Cardiac fibroblast (primary cell): ENCODE measurements at places on chromosomes 12 and 14.

DNA sequence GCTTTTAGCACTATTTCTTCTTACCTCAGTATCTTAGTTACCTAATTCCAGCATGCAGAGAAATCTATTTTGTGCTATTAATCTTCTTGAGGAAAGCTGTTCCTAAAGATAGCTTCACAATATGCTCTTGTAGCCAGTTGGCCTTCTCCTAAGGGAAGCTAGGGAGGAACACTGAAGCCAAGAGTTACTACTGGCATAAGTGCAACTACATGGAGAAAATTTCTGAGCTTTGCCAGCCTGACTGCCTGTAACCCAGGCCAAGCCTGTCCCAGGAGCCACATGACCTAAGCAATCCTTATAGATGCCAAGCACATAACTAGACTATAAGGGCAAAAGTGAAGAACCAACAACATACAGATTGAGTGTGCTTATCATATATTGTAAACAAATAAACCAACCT is 890.2 kb downstream of the FLRT2 start:
- no peak for DNase-seq

- no peak for DNase-seq
Measured at GRCh38 chr14:44317441-44317746, 189.7 kb downstream of the FSCB start.

DNA sequence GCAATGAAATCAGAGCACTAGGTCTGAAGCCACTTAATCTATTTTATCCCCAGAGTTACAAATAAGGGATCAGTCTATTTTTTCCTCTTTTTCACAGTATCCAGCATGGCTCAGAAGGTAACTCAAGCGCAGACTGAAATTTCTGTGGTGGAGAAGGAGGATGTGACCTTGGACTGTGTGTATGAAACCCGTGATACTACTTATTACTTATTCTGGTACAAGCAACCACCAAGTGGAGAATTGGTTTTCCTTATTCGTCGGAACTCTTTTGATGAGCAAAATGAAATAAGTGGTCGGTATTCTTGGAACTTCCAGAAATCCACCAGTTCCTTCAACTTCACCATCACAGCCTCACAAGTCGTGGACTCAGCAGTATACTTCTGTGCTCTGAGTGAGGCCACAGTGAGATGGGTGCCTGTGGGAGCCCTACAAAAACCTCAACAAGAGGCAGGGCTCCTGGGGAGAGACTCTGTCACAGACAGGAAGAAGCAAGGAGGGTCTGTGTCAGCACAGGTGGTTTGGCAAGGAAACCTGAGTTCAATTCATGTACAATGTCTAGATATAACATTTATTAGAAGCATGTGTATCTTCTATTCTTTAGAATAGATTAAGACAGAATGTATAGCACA is 334.3 kb upstream of the OR4E1 start:
- no peak for DNase-seq

DNA sequence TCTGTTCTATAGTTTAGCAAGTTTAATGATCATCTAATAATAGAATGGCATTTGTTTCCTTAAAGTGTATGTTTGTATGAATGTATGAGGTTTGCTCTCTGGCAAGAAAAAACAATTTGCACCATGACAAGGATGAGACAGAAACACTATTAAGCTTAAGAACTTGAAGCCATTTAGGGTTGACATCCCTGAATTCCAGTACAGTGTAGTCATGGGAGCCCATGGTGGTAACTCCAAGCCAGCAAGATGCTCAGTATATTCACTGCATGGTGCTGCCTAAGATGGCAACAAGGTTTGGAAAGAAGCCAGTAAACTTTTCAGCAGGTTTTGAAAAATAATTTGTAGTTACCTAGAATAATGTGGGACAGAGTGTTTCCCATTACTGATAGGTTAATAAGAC is 158.6 kb downstream of the PRIMA1 start:
- no peak for DNase-seq

DNA sequence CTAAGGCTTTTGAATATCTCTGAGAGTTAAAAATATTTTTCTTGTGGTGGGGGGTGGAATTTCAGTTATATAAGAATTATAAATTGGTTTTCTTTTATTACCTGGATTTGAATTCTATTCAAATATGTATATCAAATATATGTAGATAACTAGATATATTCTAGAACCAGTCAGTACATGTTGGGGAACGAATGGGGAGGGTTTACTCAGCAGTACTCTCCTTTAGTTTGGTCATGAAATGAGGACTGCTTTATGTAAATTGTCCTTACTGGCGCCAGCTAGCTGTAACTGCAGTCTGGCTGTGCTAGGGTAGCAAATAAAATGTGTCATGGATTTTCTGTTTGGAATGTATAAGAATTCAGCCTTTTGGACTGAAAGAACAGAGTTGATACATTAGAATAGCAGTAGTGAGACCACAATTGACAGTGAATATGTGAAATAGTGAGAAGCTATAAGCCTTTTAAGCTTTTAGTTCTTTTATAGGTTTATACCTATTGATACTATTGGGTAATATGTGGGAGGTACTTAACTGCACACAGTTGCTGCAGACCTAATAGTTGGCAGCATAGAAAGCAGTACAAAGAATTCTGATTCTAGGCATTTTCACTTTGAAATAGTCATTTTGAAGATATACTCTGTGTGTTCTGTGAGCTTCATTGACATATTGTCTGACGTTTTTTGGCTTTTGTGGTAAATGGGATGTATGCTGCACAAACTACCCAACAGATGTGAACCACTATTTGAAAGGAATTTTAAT is 29.0 kb downstream of the ATF7IP start:
- DNase-seq: peak; percentile 86

DNA sequence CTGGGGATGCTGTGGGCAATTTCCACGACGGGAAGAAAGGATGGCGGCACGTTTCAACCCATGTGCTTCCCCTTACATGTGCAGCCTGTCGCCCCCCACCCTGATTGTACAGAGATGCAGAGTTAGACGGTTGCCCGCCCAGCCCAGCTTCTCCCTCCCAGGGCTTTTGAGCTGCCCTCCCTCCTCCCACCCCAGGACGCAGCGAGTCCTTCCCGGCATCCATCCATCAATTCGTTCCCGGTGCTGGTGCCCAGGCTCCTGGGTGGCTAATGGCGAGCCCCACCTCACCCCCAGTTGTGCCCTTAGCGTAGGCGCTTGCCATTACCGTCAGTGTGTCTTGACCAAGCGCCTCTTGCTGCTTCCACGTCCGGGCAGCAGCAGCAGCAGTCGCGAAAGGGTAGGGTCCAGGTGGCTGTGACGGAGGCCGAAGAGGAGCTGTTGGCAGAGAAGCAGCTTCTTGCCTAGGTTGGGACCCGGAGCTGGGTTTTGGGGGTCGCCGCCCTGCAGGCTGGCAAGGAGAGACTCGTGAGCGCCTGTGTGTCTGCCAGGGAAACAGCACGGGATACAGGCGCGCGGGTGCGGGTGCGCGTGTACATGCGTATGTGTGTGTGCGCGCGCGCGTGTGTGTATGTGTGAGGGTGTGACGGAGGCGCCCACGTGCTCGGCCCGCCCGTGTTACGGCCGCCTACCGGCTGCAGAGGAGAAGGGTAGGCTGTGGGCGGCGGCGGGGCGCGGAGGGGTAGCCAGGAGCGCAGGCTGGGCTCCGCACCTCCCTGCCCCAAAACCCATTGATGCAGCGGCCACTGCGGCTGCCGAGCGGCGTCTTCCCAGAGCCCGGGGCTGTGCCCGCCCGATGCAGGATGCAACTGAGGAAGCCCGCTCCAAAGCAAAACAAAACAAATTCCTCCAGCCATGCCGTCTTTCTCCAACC is at the start of gene SLC6A15:
TSS of gene SLC6A15 (minus strand) at position 602 of the 931 bp plus-strand sequence. CDS start 20,679 bp downstream, outside the sequence.
- DNase-seq: peak; percentile 88

- peak; percentile 96 for DNase-seq
Measured at GRCh38 chr14:33435911-33436689, 497.4 kb downstream of the NPAS3 start.

GRCh38 chr14:50343434-50343833 is 31.3 kb downstream of the DMAC2L start:
- DNase-seq: peak; percentile 43

- DNase-seq: no peak
Measured at GRCh38 chr12:26088998-26089397, 35.8 kb downstream of the BHLHE41 start.

GRCh38 chr14:89359477-89360222 is 57.4 kb downstream of the FOXN3 start:
- peak; percentile 31 for DNase-seq

GRCh38 chr12:122009741-122010140 is 11.9 kb upstream of the BCL7A start:
- DNase-seq: no peak

- DNase-seq: peak; percentile 89
Measured at GRCh38 chr14:51424561-51425251, 184.7 kb downstream of the TMX1 start.

- no peak for DNase-seq
Measured at GRCh38 chr14:24889843-24890242, 160.1 kb downstream of the STXBP6 start.

GRCh38 chr12:89470741-89471509 is 53.7 kb downstream of the GALNT4 start:
- DNase-seq: peak; percentile 77

DNA sequence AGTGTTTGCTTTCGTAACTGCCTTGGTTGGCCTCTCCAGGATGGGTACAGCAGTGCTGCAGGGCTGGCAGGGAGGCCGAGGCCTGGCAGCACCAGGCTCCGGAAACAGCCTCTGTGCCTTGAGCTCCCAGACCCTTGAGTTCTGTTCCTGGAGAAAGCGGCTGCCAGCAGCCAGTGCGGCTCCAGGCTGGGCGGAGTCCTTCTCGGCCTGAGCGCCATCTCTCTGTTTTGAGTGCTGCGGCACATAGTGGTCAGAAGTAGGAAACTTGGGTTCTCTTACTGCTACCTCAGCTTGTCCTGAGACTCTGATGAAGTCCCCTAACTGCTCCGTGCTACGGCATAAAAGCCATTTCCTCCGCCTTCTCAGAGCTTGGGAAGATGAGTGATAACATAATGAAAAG is 65.9 kb downstream of the KCNA1 start:
- DNase-seq: no peak

DNA sequence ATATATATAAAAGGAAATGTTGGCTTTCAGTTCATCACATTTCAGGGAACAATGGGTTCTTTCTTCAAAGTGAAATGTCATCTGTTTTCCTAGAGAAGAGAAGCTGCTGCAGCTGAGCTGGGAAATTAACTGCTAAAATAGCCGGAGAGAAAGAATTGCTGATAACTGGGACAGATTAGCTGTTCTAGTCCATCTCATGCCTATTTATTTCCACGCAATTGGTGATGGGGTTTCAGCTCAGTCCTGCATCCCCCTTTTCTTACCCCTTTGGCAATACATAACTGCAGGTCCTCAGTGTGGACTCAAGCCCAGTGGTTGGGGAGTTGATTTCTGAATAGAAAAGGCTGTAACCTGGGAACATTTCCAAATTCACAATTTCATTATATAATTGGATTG is 436.9 kb upstream of the TMEM132C start:
- DNase-seq: no peak
